ENCODE measurements at places on chromosomes 2 and 18.

DNA sequence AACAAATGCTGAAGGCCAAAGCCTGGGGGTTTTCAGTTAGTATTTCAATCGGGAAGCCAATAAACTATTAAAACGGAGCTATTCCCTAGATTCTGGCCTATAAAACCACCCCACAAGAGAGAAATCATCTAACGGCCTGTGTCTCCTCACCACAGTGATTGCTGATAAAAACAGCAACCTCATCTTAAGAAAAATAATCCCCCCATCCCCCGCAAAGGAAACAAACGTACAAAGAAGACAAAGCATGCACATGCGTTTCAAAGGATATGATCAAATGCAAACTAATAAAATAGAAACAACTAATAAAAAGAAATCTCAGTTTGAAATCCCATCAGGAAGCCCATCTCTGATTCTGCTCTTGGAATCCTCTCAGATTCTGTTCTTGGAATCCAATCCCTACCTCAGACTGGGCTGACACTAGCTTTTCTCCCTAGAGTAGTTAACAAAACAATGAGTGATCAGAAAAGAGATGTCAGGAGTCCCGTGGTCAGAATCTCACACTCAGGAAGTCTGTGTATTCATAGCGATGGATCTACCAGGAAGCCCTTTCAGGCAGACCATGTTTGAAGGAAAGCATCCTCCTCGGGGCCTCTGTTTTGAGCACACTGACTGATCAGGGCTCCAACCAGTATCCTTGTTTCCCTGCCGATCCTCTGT is 150.7 kb downstream of the THADA start:
- no peak for DNase-seq

- no peak for DNase-seq
Observed at GRCh38 chr2:39504790-39505335, 67.8 kb upstream of the MAP4K3 start.

DNA sequence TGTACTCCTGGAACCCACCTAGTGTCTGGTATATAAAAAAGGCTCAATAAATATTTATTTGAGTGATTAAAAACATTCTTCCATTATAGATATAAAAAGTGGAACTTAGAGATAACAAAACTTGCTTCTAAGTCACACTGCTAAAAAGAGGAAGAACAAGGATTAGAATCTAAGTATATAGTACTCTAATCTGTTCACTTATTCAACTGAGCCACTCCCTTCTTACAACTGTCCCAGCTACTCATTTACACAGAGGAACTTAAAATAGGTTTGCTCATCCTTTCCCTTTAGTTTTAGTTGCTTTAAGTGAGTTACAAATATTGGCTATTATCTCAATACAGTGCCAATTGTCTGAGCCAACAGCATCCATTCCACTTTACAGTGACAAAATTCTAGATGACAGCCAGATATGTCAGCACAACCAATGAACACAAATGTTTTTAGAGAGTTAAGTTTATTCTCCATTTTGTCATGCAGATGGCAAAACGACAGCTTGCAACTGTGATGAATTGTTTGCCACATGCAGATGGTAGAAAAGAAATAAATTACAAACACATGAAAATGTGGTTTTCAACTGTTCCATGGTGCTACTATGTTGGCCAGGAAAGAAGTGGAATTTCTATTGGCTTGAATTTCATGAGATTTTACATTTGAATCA is 280.7 kb upstream of the ZC3H15 start:
- no peak for DNase-seq

GRCh38 chr2:161020437-161020836 is 139.8 kb upstream of the TANK start:
- no peak for DNase-seq

- DNase-seq = peak; percentile 62
Observed at GRCh38 chr18:2570772-2571199, 519 bp downstream of the METTL4 start.

DNA sequence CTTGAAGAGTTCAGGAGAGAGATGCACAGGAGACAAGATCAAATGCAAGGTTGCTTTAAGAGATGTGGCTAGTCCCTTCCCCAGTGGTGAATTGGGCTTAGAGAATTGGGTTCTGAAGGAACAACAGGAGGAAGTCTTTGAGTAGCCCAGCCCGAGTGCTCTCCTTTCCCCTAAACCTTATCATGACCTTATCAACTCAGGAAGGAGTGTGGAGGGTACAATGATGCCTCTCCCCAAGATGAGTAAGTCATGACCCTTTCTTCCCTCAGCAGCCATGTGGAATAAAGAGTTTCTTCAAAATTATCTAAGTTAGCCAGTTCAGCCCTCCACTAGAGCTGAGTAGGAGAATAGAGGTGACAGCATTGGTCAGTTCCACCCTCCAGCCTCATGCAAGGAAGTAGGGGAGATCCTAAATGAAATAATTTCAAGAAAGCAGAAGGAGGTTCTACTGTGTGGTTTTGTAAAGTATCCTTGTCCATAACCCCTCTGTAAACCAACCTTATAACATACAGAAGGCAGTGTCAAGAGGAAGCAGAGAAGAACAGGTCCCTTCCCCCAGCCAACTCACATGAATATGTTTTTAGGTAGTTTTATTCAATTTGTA is 88.4 kb downstream of the ARHGAP15 start:
- DNase-seq = no peak

GRCh38 chr2:169258045-169258601 is 104.2 kb downstream of the LRP2 start:
- no peak for DNase-seq

- peak; percentile 10 for DNase-seq
Observed at GRCh38 chr2:43405829-43406228, 179.4 kb upstream of the ZFP36L2 start.

GRCh38 chr2:53500181-53500580 is 267.4 kb upstream of the CHAC2 start:
- DNase-seq = no peak
